ENCODE measurements at places on chromosomes 11 and 22.

DNA sequence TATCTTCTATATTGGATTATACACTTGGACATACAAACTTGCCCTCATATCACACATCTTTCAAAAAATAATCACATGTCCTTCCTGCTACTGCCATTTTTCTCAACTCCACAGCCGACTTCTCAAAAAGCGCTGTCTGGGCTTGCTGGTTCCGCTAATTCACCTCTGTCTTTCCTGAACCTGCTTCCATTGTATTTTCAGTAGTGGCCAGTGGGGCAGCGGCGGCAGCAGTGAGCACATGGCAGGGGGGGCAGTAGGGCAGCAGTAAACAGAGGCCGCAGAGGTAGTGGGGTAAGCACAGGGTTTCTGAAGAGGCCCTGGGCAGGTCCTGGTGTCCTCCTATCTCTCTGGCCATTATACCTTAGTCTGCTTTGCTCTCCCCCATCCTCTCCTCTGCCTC lies 126.3 kb downstream of the RRAS2 start:
- no peak for DNase-seq

- no peak for DNase-seq
Measured at GRCh38 chr11:62928011-62928410, 6.8 kb upstream of the CHRM1 start.

DNA sequence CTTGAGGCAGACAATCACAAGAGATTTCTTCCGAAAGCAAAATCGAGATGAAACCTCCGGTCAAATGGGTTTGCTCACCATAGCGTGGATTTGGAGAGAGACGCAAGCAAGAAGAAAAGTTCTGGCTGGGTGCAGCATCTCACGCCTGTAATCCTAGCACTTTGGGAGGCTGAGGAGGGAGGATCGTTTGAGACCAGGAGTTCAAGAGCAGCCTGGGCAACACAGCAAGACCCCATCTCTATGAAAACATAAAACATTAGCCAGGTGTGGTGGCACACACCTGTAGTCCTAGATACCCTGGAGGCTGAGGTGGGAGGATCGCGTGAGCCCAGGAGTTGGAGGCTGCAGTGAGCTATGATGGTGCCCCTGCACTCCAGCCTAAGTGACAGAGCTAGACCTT lies 24.4 kb downstream of the MN1 start:
- DNase-seq = no peak

DNA sequence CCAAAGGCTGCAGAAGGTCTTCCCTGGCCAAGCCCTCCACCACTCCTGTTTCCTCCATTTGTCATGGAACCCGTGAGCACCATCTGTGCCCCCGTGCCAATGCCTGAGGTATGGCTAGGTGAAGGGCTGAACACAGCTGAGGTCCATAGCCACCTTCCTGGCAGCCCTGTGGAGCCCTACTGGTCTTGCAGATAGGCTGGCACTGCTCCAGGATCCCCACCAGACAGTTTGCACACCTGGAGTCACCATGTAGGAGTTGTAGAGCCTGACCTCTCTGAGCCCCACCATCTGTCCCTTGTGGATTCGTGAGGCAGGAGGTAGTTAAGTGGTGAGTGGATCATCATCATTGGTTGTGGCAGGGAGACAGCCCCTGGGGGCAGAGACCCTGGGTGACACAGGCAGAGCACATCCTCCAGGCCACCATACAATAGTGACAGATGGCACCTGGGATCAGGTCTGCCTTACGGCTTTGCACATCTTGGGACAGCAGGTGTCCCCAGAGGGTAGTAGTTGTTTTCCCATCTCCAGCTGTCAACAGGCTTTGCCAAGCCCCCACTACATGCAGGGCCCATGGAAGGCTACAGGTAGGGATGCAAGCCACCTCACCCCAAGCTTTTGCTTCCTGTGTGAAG lies 52.5 kb upstream of the SUSD2 start:
- DNase-seq = no peak

DNA sequence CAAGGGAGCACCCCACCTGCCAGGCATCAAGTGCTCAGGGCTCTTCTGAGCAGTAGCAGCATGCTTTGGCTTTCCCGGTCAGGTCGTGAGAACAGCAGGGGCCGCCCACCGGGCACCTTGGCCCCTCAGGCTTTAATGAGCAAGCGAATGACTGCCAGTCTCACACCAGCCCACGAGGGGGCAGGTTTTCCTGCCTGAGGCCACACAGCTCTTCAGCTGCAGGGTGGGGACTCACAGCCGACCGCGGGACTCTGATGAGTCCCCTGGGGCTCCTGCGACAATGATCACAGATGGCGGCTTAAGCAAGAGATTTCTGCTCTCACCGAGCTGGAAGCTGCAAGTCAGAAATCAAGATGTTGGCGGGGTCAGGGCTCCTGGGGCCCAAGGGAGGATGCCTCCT lies 14.3 kb upstream of the FGF19 start:
- no peak for DNase-seq

DNA sequence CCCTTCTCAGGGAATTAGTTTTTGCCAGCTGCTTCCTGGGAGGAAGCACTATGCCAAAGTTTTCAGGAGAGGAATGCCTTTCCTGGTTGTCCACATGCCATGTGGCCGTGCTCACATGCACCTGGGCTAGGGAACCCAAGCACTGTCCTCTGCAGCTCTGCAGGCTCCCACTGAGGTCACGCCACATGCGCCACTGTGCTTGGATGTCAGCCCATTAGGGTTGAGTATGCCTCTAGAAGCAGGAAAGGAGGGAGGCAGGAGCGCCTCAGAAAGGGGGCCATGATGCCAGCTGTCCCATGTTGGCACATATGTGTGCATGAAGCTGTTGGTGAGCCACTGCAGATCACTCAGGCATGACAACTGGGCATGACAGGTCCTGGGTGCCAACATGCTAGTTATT lies 81.6 kb upstream of the SUSD2 start:
- no peak for DNase-seq

- DNase-seq = no peak
Measured at GRCh38 chr11:106827687-106828086, 190.6 kb downstream of the GUCY1A2 start.

Data from fibroblast of the conjunctiva (primary cell).